ENCODE measurements at places on chromosomes 1 and 21.

GRCh38 chr1:192986110-192986747 is 72.9 kb downstream of the UCHL5 start:
- DNase-seq: no peak

DNA sequence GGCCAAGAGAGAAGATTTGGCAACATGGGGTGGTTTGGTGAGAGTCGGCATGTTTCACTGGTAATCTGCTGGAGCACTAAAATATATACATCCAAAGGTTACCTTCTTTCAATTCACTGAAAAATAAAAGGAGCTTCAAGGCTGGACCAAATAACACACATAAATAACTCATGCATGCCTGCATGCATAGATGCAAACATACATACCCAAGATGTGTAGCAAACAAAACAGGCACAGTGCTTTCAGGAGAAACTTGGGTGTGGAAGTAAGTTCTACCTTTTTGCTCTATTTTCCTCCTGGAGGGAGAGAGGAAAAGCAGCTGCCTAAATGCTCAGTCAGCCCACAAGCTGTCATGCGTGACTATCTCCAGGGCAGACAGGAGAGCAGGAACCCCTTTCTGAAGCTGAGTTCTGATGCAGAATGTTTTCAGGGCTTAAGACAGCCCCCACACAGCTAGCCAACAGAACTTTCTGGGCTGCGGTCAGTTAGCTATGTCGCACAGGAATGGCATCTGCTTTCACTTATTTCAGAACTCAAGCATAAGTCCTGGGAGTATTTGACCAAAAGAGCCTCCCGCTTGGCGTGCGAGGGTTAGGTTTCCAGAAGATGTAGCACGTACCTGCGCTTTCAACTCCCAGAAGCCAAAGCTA is 166.2 kb downstream of the TOMM20 start:
- DNase-seq: peak; percentile 36

- no peak for DNase-seq
These were observed 98.1 kb upstream of the NFIA start for GRCh38 chr1:60984062-60984799.

DNA sequence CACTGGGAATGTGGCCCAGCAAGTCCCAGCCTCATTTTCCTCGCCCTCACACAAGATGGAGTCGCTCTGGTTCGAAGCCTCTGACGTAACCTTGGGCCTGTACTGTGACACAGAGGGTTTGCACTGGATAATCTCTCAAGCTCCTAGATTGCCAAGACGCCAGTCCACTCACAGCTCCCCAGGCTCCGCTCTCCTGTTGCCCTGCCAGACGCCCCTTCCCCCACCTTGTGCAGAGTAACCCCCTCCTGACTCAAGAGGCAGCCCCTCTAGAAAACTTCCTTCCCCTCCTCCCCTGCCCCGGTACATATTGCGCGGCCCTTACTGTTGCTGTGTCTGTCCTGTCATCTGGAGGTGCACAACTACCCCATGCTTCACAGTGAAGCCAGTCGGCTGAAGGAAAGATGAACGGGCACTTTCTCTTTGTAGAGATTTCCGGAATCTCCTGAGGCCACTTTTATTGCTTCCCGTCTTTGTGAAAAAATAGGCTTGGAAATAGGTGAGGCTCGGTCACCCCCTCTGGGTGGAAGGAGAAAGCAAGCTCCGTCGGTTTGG is 981 bp upstream of the KIAA1614 start:
- DNase-seq: no peak

GRCh38 chr1:194917769-194918168 is 1690.5 kb downstream of the KCNT2 start:
- no peak for DNase-seq

GRCh38 chr1:151817353-151817730 is 12.1 kb upstream of the LINGO4 start:
- DNase-seq: no peak

DNA sequence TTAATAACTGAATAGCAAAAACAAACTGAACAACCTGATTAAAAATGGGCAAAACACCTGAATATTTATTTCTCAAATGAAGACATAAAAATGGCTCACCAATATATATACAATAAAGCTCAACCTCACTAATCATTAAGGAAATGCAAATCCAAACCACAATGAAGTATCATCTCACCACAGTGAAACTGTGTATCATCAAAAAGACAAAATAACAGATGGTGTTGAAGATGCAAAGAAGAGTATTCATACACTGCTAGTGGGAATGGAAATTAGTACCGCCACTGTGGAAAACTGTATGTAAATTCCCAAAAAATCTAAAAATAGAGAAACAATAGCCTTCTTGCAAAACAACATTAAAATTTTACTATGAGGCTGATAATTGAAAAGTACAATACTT is 1660.1 kb upstream of the B3GALT2 start:
- DNase-seq: no peak

DNA sequence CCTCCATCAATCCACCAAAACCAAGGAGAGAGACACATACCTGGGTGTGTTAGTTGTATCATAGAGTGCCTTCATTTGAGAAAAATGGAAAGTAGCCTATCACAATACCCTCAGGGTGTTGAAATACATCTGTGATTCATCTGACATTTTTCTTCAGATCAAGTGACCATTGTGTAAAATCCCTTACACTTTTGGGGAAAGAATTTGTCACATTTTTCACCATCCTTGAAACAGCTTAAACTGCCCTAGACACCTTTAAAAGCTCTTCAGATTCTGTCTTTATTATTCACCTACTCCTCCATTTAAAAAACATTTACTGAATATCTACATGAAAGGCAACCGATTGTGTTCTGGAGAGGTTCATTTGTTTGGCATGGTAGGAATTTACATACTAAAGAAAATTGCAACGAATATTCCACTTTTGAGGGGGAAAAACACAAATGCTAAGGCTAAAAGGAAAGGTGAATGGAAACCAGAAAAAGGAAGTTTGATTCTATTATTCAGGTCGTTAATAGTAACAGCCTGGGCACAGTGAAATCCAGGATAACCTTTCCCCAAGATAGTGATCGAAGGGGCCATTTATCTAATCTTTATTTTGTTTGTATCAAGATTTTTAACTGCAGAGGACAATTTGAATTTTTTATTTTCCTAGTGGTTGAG is 70.4 kb upstream of the SAMSN1 start:
- no peak for DNase-seq

DNA sequence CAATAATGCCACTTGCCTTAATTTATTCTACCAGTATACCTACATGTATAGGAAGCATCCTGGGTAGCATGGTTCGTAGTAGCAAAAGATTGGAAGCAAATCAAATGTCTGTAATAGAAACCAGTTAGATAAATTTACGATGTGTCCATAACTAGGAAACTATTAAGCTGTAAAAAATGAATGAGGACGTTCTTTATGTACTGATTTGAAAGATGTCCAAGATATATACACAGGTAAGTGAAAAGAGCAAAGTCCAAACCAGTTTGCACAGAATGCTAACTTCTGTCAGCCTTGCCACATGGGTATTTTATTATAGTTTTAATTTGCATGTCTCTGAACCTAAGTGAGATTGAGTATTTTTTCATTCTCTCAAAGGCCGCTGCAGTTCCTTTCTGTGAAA is 251.8 kb upstream of the IRF2BP2 start:
- DNase-seq: no peak

- no peak for DNase-seq
These were observed 66.0 kb downstream of the WLS start for GRCh38 chr1:68166348-68166747.

DNA sequence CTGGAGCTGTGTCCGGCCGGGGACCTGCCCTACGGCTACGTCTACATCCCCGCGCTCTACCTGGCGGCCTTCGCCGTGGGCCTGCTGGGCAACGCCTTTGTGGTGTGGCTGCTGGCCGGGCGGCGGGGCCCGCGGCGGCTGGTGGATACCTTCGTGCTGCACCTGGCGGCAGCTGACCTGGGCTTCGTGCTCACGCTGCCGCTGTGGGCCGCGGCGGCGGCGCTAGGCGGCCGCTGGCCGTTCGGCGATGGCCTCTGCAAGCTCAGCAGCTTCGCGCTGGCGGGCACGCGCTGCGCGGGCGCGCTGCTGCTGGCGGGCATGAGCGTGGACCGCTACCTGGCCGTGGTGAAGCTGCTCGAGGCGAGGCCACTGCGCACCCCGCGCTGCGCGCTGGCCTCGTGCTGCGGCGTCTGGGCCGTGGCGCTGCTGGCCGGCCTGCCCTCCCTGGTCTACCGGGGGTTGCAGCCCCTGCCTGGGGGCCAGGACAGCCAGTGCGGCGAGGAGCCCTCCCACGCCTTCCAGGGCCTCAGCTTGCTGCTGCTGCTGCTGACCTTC is 412 bp downstream of the GPR25 start:
- DNase-seq: no peak

DNA sequence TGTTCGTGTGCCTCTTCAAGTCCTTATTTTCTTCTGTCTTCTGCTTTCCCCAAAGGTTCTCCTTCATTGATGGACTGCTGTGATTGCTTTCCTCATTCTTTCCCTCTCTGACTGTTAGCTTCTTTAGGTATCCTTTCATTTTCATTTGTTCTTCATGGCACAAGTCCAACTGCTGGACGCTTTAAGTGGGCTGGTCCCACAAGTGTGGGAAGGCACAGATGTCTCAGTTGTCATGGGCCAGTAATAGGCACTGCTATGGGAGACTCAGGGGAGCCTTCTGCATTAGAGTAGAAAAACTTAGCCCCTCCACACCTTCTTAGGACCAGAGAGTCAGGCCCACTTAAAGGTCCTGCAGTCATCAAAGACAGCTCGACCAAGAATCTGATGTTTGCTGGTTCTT is 122.3 kb upstream of the C1orf105 start:
- DNase-seq: no peak

DNA sequence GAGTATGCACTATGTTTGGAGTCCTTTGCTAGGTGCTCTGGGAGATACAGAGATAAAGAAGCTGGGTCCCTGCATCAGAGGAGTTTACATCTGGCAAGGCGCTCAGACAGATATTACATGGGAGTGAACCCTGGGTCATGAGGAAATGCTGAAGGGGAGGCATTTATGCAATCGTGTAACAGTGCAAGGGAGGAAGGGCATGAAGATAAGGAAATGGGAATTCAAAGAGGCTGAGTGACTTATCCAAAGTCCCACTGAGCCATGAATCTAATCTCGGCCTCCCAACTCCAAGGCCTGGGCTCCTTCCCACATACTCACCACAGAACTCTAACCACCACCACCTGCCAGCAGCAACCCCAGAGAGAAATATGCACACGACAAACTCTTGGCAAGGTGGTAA is 51.6 kb downstream of the FAM163A start:
- no peak for DNase-seq
